Tibial artery (tissue), 4 donors: ENCODE measurements at places on chromosomes 13 and 19.

- H3K27me3 ChIP-seq: no peaks in the 10 kb centered on the region
- H3K4me3 ChIP-seq: no peak overlapping the region
- no peak overlapping the region for H3K27ac ChIP-seq
- H3K36me3 ChIP-seq: no peaks in the 10 kb centered on the region
- DNase-seq: no peak
These were observed 4.5 kb upstream of the CFAP97D2 start for GRCh38 chr13:114174529-114174961.

DNA sequence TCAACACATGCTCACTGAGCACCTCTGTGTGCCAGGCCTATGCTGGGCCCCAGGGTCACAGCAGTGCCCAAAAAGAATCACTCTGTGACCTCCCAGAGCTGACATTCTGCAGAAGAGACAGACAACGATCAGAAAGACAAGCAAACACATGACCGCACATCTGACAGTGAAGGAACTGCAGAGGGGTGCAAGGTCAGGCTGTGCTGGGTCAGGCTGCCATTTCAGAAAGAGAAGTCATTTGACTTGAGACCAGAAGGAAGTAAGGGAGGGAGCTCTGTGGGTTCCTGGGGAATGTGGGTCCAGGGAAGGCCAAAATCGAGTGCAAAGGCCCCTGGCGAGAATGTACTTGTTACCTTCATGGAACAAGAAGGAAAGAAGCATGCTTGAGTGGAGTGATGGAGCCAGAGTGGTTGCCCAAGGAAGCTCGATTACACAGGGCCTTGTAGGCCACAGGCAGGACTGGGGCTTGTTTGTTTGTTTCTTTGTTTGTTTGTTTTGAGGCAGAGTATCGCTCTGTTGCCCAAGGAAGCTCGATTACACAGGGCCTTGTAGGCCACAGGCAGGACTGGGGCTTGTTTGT, 11.4 kb upstream of the CD22 start:
- peak; percentile 44 for DNase-seq
- H3K4me1 ChIP-seq: no peaks in the 10 kb centered on the region
- H3K36me3 ChIP-seq: no peaks in the 10 kb centered on the region

DNA sequence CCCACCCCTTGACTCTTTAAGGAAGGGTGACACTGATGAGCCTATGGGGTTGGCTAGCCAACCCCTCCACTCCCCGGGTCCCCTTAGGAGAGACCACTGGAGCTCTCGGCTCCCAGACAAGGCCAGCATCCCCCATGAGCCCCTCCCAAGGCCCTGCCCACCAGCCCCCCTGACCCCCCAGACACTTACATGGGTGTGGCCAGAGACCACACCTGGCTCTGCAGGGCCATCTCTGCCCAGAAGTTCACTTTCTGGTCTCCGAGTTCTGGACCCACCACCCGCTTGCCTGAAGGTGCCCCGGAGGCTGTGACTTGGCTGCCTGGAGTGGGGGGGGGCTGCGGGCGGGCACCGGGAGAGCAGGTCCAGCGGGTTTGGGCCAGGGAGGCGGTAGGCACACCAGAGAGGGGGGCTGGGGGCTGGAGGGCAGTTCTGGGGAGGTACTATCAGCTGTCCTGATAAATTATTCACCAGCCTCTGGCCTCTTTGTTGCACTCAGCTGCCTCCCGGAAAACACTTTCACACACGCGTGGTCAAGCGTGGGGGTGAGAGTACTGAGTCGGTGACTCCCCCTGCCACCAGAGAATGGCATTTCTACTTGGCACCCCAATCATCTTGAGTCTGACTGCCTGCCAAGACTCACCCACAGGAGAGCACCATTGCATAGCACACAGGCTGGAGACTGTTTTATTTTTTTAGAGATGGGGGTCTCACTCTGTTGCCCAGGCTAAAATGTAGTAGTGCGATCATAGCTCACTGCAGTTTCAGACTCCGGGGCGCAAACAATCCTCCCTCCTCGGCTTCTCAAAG, at the start of gene PALM3:
Gene PALM3, minus strand, starts transcription at position 326 of the 807 bp plus-strand sequence. Its CDS starts 96 bp downstream, at position 230.
- DNase-seq: no peak
- peaks cover 13% of the 10 kb centered on the region for H3K4me1 ChIP-seq
- no peak within 1 kb of the TSS for H3K4me3 ChIP-seq
- H3K27ac ChIP-seq: no peak within 1 kb of the TSS
- no peaks in the 10 kb centered on the region for H3K36me3 ChIP-seq

GRCh38 chr19:39113199-39113598, 12.4 kb upstream of the PAK4 start:
- no peak overlapping the region for H3K4me3 ChIP-seq
- H3K36me3 ChIP-seq: no peaks in the 10 kb centered on the region
- H3K27me3 ChIP-seq: no peaks in the 10 kb centered on the region
- no peaks in the 10 kb centered on the region for H3K4me1 ChIP-seq
- no peak for DNase-seq
